ENCODE measurements at places on chromosomes 5 and 9.
A peak's percentile ranks its signal among the peaks of the same experiment; 100 is the strongest.

GRCh38 chr9:73685786-73686185, 534.1 kb downstream of the ANXA1 start:
- no peak for DNase-seq

GRCh38 chr9:72022841-72023240, 37.6 kb downstream of the C9orf57 start:
- DNase-seq, result peak; percentile 79

DNA sequence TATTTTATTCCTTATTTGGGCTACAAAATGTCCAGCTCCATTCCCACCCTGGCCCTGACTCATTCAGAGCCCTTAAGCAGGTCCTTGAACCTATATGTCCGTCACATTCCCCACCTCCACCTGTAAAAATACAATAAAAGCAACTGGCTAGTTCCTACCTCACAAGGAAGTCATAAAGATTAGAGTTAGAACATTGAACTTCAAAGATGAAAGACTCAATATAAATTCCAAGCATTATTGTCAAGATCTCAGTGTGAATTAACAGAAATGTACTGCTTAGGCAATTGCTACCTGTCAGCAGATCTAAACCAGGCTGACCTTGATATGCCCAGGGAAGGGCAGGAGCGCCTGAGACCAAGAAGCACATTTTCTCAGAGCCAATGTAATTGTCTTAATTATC, 221.8 kb downstream of the ENC1 start:
- no peak for DNase-seq

- no peak for DNase-seq
These were observed 7.3 kb downstream of the CDC26 start for GRCh38 chr9:113267911-113268566.

GRCh38 chr5:170625221-170626165, 121.7 kb downstream of the KCNIP1 start:
- DNase-seq, result no peak

DNA sequence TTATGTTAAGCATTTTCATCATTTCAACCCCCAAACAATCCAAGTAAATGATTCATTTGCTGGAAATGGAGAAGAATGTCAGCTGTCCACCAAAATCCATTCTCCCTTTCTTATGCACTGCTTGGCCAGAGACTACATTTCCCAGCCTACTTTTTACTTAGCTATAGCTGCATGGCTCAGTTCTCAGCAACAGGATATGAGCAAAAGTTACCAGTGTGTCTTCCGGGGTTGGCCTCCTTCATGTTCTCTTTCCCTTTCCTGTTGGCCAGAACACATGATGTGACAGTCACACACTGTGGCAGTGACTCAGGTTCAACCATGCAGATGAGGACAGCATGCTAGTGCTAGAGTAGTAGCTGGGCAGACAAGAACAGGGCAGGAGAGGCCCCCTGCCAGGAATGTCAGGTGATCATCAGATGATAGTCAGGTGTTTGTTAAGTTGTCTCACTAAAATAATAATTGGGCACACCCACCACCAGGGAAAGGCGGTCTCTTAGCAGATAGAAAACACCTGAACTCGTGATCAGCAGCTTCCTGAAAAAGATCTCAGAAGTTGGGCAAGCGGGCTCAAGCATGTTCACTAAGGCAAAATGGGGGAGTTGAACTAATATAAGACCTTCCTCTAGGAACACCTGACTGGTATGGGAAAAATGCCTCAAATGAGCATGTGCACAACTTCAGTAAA, 12.2 kb downstream of the GPR150 start:
- peak; percentile 44 for DNase-seq

- no peak for DNase-seq
These were observed 1397.0 kb upstream of the C9orf72 start for GRCh38 chr9:28970241-28970654.

- DNase-seq, result no peak
These were observed 1844.3 kb downstream of the MAT2B start for GRCh38 chr5:165349735-165350134.

- peak; percentile 92 for DNase-seq
These were observed 175.8 kb upstream of the GAS1 start for GRCh38 chr9:87122947-87123685.

DNA sequence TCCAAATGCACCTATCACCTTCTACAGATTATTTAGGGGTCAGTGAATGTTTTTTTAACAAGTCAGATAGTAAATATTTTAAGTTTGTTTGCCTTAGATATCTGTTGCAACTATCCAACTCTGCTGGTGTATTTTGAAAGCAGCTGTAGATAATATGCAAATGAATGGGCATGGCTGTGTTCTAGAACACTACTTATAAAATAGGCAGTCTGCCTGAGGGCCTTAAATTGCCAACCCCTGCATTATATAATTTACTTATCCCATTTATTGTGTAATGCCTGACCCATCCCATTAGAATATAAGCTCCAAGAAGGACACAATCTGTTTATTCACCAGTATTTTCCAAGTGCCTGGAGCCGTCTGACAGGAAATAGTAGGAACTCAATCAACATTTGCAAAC, 149.0 kb downstream of the TTC39B start:
- no peak for DNase-seq

GRCh38 chr5:4097199-4097598, 501.6 kb downstream of the IRX1 start:
- no peak for DNase-seq

DNA sequence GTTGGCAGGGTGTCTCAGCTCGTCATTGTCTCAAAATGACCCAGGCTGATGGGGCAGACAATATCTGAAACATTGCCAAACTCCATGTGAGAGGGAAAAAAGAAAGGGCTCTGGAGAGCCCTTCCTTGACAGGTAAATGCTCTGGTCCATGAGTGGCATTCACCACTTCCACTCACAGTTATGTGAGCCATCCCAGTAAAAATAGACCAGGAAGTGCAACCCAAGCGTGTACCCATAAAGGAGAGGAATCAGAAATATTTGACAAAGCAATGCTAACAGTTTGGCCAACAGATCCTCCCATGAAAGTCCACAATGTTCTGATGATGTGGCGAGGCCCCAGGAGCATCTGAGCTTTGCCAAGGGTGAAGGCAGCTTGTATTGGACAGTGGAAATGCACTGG, 49.4 kb downstream of the ASTN2 start:
- DNase-seq, result no peak

- DNase-seq, result no peak
These were observed 469.9 kb downstream of the PRR16 start for GRCh38 chr5:120934031-120934430.

DNA sequence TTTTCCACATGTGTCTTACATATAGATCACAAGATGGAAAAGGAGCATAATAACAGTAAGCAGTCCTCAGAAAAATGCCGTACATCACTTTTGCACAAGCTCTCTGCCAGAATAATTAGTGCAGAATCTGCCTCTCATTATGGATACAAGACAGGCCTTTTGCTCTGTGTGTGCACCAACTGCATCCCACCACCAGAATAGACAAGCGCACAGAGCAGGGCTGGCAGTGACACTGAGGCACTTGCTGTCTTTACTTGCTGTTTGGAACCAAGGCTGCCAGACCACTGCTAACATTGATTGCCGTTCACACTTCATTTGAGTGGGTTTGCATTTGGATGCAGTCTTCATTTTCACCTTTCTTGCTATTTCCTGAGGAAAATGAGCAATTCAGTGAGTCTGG, 741.3 kb downstream of the TLE1 start:
- DNase-seq, result no peak

- peak; percentile 82 for DNase-seq
These were observed 56.2 kb upstream of the APC start for GRCh38 chr5:112681481-112681908.

DNA sequence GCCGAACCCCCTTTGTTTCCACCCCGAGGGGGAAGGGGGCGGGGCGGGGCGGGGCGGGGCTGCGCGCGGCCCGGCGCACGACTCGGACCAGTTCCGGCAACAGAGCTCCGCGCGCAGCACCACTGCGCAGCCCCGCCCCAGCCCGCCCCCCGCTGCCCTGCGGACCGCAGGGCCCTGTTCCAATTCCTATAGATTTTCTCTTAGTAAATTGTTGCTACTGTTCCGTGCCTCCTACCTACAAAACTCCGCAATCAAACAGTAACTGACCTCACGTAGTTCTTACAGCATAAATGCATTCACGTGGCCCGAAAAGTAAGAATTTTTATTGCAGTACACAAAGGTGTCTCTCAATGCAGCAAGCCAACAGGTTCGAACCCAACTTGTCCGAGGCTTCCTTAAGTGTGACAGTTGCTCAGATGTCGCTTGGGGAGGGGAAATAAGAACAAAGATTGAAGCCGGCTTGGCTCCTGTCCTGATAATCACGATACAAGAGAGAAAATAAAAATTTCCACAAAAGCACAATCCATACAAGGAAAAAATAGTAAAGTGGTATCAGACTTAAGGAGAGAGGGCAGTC, 1.2 kb upstream of the RNF38 start:
- DNase-seq, result peak; percentile 77

GRCh38 chr5:3590967-3591900, 4.4 kb upstream of the IRX1 start:
- DNase-seq, result no peak

GRCh38 chr9:115883467-115884329, 269.9 kb upstream of the PAPPA start:
- peak; percentile 54 for DNase-seq

- DNase-seq, result peak; percentile 100
These were observed 66.6 kb downstream of the C9orf152 start for GRCh38 chr9:110141227-110141793.

DNA sequence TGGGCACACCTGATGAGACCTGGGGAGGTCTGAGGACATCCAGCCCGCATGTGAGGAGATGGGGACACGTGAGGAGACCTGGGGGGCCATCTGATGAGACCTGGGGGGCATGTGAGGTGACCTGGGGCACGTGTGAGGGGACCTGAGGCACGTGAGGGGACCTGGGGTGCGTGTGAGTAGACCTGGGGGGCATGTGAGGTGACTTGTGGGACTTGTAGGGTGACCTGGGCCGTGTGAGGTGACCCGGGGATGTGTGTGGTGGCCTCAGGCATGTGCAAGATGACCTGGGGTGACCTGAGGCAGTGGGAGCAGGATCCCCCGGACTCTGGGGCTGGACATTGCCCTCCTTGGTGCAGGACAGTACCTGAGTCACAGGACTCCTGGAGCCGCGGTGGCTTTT, 30.6 kb downstream of the PNPLA7 start:
- no peak for DNase-seq

GRCh38 chr5:157184117-157184670, 3.6 kb downstream of the ITK start:
- no peak for DNase-seq

DNA sequence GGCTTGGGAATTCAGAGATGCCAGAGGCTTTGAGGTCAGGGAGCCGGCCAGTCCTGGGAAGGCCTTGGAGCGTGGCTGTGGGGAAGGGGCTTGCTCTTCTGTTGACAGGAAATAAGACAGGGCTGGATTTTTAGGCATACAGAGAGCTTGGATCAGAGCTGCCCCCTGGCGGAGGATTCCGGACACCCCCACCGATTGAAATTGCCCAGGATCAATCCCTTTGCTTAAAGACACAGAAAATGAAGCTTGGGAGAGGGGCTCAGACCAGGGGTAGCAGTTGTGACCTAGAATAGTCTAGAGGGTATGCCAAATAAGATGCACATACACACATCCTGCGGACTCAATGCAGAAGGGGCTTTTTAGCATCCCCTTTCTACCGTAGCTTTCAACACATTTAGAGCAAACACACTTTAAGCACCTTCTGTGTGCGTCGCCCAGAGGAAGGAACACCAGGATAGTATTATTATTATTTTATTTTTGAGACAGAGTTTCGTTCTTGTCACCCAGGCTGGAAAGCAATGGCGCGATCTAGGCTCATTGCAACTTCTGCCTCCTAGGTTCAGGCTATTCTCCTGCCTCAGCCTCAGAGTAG, 1.7 kb upstream of the NTMT1 start:
- peak; percentile 43 for DNase-seq

- DNase-seq, result no peak
These were observed 15.8 kb upstream of the PTPN3 start for GRCh38 chr9:109513871-109514270.

- DNase-seq, result no peak
These were observed 44.5 kb upstream of the NR3C1 start for GRCh38 chr5:143447983-143448382.

DNA sequence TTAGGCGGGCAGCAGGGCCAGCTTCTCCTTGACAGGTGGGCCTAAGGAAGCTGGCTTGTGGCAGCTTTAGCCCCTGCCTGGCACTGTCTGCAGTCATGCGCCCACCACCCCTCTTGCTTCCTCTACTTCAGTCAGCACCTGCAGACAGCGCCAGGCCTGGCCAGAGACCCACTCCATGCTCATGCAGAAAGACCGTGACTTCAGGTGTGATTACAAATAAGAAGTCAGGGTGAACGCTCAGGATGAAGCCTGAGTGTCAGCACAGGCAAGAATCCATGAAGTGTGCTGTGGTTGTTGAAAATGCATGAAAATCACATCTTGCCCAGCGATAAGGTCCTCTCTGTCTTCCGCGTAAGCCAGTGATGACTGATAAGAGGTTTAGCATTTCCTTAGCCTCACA, 3.4 kb downstream of the CSF2 start:
- DNase-seq, result no peak

DNA sequence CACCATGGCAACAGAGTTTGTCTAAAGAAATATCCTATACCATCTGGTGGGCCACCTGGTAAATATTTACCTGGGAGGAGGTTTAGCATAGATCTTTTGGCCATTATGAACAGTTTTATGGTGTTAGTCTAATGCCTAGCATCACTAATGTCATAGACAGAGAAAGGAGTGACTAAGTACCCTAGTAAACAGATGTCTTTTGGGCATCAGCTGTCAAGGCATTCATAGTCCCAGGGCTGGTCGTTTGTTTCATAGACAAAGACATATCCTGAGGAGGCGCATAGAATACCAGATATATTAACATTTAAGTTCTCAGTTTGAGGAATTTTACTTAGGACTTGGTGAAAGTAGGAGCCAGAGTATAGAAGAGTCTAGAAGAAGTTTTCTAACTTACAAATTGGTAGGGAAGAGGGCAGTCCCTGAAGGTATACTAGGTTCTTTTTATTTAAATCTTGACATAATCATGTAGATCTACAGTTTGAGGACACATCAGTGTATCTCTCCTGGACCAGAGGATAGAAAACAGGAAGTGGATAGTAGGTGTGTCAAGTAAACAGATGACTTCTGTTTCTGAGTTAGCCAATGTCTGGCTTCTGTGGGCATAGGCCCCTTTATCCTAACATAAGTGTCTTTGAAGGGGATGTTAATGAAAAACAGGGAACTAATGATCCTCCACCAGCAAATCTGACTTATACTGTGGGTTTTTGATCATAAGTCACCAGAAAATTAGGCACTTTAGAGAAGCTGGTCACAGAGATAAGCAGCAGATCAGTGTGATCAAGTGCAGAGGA, 105.0 kb upstream of the PRSS3 start:
- DNase-seq, result no peak

- no peak for DNase-seq
These were observed 327.2 kb downstream of the SLF1 start for GRCh38 chr5:94945656-94946055.

GRCh38 chr5:59071755-59072549, 489.1 kb downstream of the RAB3C start:
- DNase-seq, result no peak

GRCh38 chr9:126722922-126723806, 81.7 kb upstream of the ZBTB43 start:
- no peak for DNase-seq

- DNase-seq, result no peak
These were observed 67.7 kb downstream of the C5orf15 start for GRCh38 chr5:133900534-133901270.
